ENCODE measurements at places on chromosomes 12 and 14. TPM values are rescaled to one million over a fixed set of nuclear protein-coding genes. Genes with fewer than 3 reads are reported as not detected.
A peak's percentile ranks its signal among the peaks of the same experiment; 100 is the strongest.

DNA sequence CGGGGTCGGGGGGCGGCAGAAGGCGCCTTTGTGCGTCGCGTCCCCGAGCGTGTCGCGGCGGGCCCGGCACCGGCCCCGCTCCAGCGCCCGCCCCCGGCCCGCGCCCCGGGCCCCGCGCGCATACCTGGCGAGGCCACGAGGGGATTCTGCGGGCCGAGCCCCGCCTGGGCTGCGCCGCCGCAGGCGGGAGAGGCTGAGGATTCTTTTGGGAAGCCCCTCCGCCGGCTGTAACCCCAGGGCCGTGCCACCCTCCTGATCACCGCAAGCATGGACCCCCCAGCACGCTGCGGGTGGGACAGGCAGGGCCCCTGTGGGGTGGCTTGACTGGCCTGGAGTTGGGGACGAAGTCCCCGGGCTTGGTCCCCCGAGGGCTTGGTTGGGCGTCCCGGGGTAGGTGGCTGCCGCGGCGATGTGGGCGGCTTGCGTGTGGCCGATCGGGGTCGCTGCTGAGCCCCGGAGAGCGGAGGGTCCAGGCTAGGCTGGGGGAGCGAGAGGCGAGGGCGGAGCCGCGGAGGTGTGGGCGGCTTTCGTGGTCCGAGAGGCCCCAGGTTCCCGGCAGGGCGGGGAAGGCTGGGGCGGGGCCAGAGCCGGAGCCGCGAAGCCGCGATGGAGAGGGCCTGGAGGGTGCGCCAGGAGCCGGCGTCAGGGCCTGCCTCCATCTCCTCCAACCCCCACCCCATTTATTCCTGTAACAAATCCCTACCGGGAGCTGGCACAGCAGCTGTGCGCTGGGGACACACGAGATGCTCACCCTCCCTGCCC is 28.4 kb upstream of the GPR132 start:
- DNase-seq: peak; percentile 68

GRCh38 chr12:94745562-94745961 is 95.2 kb upstream of the TMCC3 start:
- DNase-seq: no peak

DNA sequence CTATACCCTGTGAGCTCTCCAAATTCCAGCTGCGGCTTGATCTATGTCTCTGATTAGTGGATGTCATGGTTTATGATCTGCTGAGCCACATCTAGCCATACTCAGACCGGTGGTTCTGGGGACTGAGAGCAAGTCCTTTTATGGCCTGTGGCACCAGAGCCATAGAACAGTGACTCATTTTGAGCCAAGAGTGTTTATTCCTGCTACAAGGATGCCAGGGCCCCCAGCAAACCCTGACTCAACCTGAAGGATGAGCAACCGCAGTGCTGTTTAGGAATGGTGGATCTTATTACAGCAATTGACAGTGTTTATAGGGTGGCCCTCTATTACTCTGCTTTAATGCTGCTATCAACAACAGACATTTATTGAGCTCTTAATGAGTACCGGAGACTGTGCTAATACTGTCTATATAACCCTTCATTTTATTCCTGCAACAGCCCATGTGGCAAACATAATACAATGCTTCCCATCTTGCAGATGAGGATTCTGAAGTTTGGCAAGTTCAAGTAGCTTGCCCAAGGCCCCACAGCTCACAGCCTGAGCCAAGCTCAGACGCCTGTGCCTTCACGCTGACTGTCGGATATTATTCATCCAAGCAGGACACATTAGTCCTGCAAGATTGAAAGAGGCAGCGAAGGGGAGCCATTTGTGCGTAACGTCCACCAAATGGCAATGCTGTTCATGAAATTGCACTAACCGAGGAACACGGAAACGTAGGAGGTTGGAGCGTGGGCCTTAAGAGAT is 273.6 kb upstream of the PWP1 start:
- DNase-seq: no peak

DNA sequence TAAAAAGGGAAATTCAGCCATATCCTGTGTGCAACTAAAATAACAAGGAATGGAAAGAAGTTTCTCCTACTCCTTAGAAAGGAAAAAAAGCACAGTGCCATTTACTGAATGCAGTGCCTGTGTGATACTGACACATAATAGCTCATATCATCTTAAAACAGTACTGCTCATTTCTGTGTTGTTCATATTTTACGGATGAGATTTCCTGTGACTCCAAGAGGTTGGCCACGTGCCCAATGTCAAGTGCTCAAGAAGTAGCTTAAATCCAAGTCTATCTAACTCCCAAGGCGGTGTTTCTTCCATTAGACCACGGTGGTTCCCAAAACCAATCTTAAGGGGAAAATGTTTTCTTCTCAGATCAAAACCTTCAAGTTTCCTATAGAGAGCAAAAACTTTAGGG is 20.0 kb downstream of the MAP3K9 start:
- DNase-seq: no peak

DNA sequence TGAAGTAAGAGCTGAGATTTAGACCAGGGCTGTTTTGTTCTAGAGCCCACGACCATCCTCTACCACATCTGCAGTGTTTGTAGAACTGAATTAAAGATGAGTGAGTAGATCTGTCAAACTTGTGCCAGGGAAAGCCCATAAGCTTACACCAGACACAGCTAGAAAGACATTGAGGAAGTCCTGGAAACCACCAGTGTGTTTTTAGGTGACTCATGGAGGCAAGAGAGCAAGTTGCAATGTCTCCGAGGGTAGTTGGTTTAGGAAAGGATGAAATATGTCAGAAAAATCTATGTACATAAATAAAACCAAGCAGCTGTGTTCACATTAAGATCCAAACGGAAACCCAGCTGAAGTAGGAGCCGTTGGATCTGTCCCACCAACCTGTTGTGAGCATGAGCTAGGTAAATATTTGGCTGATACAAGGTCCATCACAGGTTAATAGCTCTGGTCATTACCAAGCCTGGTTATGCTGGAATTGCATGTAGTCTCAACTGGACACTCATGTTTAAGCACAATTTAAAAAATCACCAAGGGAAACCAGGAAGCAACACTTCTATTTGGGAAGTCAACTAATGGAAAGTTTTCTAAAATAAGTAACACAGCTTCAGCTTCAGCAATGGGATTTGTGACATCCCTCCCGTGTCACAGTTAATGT is 49.9 kb upstream of the PLEKHG3 start:
- DNase-seq: no peak

GRCh38 chr12:27260746-27261145 is 16.7 kb downstream of the STK38L start:
- DNase-seq: no peak

DNA sequence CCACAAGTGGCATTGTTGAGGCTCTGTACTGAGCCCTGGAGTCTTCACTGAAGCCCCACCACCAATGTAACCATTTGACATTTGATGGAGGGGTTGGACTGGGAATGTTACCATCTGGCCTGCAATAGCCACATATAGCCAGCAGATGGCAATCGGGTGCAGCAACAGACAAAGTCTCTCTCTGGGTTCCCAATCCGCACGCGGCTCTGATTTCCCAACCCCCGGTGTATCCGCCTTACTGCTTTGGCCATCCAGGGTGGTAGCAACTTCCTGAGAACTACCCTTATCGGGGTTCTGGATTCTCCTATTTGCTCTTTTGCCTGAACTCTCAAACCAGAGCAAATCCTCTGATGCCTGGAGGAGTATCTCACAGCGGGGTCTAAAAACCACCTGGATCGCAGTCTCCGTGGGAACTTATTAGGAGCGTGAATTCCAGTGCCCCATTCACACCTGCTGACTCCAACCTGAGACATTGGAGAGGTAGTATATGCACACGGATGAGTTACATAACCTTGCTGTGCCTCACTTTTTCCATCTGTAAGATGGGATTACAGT is 14.2 kb downstream of the VRTN start:
- DNase-seq: peak; percentile 87

DNA sequence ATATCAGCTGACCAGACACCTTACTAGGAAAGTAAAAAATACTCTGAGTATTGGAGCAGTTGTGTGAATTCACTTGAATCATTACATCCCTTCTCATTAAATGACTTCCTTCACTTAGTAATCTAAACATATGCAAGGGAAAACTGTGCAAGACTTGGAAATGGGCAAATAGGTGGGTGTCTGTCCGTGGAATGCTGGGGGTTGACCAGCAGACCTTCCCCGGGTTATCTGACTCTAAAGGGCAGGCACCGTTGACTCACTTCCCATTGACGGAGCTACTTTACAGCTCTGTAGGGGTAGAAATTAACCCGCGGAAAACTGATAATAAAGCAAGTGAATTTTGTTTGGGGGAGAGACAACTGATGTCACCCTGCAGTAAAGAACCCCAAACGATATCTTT is 199.3 kb downstream of the TTC7B start:
- DNase-seq: no peak

HNRNPC gene
- total RNA-seq: 355 TPM

ENO2 gene
- total RNA-seq: 4.8 TPM

BEGAIN gene
- total RNA-seq: 2.8 TPM

GRCh38 chr12:3328081-3328480 is 162.9 kb upstream of the PRMT8 start:
- DNase-seq: no peak

- DNase-seq: peak; percentile 94
Measured at GRCh38 chr12:120234643-120235368, 30.7 kb downstream of the PXN start.

DNA sequence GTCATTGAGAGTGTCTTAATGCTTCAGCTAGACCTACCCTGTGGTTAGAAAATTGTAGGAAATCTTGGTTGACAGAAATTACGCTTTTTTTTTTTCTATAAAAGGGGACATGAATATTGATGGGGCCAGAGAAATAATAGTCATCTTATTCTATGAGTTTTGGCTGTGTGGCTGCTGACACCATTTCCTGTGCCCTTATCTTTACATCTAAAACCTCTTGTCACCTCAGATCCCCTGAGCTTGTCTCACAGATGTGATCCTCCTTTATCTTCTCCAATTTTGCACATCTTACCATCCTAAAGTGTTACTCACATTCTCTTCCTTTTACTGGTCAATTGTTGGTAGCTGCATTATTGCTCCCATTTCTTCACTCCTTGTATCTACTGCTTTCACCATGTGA is 36.1 kb downstream of the ASCL1 start:
- no peak for DNase-seq

GRCh38 chr12:128856035-128856790 is 2.9 kb downstream of the GLT1D1 start:
- DNase-seq: peak; percentile 23
